M059J (cell line): ENCODE measurements at places on chromosomes 3 and 15. TPM values are rescaled to one million over a fixed set of nuclear protein-coding genes. Genes with fewer than 3 reads are reported as not detected.

DNA sequence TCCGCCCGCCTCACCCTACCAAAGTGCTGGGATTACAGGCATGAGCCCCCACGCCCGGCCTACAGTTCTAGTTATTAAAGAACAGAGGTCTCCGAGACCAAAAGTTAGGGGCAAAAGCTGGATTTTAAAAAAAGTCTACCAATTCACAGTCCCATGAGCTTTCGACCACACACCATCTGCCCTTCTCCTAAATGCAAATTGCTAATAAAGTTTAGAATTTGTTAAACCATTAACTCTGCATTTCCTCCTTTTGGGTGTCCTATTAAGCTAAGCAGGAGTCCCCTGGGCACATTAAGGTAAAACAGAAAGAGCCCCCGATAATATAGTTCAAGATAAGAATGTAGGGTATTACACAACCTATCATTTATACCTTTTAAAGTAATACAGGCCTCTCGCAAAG, 322.7 kb downstream of the FOXP1 start:
- no peak for DNase-seq

- DNase-seq: no peak
Observed at GRCh38 chr15:62275831-62276230, 110.7 kb upstream of the C2CD4B start.

- DNase-seq: no peak
Observed at GRCh38 chr3:152497457-152497856, 228.7 kb downstream of the MBNL1 start.

- DNase-seq: no peak
Observed at GRCh38 chr3:138452436-138452835, 18.0 kb downstream of the ESYT3 start.

DNA sequence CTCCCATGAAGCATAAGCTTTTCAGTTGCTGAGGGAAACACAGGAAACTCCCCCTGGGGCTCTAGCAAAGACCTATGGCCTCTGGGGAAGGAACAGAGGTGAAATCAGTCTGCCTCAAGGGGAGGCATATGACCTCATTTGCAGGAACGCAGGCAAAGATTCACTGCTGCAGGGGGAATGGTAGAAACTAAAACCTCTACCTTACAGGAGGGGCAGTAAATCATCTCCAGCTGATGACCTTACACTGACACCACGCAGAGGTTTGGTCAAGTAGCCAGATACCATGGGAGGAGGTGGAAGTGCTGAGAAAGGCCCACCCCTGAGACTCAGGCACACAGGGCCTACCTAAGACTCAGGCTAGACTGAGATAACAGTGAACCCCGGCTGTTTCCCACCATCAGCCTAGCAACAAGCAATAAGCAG, 81.1 kb downstream of the RAD18 start:
- peak; percentile 88 for DNase-seq

DNA sequence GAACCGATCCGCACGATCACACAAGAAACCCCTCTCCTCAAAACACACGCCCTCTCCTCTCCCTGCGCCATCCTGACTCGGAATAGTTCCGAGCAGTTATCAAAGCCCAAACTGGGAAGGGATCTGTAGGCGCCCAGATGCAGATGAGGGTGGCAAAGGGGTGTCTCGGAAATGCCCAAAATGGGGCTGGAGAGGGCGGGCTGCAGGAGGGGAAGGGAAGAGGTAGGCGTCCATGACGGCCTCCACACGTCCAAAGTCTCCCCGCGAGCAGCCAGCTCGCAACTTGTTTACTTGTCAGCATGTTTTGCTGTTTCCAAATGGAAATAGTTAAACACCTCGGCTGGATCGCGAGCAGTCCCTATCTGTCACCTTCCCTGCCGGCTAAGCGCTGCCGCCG, 1.5 kb downstream of the NTRK3 start:
- DNase-seq: no peak

- DNase-seq: no peak
Observed at GRCh38 chr15:61661791-61662190, 398.5 kb downstream of the VPS13C start.

- peak; percentile 59 for DNase-seq
Observed at GRCh38 chr15:77870195-77871065, 207.1 kb downstream of the TBC1D2B start.

- peak; percentile 39 for DNase-seq
Observed at GRCh38 chr3:101823525-101823924, 25.8 kb upstream of the NFKBIZ start.

- no peak for DNase-seq
Observed at GRCh38 chr15:100947760-100948429, 28.7 kb downstream of the LRRK1 start.

GRCh38 chr15:59501597-59501996, 63.6 kb downstream of the FAM81A start:
- peak; percentile 50 for DNase-seq

- DNase-seq: no peak
Observed at GRCh38 chr3:132650153-132650552, 9.5 kb downstream of the ACAD11 start.

GRCh38 chr15:53031469-53031868, 241.3 kb upstream of the ONECUT1 start:
- DNase-seq: no peak

DNA sequence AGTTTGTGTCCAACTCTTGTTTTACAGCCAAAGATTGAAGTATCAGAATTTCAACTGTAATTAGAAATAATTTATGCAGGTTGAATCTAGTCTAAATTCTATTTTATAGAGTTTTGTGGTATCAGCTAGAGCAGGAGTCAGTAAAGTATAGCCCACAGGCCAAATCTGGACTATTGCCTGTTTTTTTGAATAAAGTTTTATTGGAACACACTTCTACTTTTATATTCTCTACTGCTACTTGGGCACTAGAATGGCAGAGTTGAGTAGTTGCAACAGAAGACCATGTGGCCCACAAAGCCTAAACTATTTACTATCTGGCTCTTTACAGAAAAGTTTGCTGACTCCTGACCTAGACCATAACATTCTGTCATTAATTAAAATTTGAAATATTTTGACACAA, 36.3 kb downstream of the TFG start:
- DNase-seq: no peak

DNA sequence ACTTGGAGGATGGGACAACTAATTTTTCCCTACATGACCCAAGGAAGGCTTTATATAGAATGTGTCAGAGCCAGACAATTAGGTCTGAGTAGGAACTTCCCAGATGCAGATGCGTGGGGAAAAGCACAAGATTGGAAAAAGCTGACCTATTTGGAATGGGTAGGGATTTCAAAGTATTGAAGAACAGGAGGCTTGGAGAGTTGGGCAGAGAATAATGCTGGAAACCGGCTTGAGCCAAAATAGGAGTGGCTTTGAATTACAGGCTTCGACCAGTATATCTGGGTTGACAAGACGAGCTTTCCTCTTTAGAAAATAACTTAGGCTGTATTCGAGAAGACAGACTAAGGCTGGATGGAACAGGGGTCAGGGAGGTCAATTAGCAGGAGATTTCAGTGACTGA, 181.1 kb downstream of the GBE1 start:
- DNase-seq: no peak

- DNase-seq: peak; percentile 84
Observed at GRCh38 chr3:190384309-190384756, 3.6 kb upstream of the CLDN16 start.

DNA sequence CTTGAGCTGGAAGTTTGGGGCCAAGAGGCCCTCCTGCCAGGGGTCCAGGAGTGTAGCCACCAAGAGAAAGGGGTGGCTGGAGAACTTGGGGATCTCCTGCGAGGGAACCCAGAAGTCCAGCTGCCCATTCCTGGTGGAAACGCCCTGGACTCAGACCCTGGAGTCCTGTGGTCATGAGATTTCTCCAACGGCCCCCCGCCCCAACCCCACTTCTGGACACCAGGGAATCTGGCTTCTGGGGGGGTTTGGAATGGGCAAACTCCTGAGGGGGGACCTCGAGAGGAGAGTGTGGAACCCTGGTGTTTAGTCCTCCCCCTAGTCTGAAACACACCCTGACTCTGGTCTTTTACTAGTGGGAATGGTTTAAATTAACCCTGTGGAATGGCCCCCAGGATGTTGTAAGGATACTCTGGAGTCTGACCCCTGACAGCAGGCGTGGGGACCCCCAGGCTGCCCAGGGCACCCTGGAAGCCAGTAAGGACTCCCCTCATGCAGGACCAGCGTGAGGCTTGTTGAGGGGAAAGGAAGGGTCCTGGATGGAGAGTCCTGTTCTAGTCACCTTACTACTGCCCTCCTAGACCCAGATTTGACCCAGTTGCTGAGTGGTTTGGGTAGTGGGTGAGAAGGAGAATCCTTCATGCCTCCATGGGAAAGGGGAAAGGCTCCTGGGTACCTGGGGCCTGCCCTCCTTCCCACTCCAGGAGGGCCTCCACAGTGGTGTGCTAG, 540 bp downstream of the KLHDC8B start:
- no peak for DNase-seq

DNA sequence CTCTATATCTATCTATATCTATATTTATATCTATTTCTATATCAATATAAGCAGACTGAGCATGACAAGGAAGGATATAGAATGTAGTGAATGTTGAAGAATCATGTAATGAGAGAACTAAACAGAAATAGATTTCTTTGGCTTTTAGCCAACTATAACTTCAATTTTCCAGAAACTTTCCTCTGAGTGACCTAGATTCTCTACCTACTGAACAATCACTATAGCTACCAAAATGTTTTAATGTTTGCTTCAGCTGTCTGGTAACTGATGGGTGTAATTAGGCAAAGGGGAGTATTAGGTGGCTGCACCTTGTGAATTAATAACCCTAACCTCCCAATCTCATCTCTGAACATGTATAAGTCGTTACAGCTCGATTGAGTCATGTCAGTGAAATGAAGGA, 76.4 kb upstream of the ROBO1 start:
- no peak for DNase-seq

DNA sequence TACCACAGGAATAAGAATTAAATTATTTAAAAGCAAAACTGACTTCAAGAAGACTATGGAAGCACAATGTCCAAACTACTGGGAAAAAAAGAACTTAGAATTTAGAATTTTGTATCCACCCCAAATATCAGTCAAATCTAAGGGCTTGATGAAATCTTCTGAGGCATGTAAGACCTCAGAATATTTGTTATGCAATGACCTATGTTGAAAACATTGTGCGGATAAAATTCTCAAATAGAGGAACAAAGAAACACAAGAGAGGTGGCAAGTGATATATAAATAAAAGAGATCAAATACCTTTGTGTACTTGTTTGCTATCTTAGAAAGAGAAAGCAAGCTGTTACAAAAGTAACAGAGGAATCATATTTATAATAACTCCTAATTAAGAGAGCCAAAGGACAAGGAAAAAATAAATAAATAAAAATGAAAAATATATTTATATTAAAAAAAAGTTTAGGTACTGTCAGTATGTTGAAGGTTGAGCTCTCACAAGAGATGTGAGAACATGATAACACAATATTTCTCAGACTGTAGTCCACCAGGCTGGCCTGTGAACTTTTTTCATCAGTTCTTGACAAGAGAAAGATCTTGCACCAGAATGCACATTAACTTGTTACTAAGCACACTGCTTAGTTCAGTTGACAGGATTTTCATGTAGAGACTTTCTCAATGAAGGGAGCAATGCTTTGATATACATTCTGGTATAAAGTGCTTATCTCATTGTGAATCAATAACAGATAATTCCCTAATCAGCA, 50.0 kb downstream of the CPA3 start:
- DNase-seq: no peak

GRCh38 chr3:42532229-42532628, 29.8 kb downstream of the VIPR1 start:
- DNase-seq: no peak

- no peak for DNase-seq
Observed at GRCh38 chr15:90957791-90958190, 3.1 kb downstream of the RCCD1 start.

DNA sequence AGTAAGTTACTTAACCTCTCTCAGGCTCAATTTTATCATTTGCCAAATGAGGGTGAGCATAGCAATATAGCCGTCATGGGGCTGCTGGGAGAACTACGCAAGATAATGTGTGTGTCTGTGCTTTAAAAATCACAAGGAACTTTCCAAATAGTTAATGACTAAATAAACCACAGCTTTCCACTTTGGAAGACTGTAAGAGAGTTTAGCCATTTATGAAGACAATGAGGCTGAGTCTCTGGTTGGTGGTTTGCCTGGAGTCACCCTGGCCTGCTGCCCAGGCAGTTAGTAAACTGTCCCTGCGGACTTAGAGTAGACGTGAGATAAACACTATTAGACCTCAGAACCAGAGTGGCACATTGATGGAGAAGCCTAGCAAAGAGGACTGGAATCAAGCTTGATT, 357.7 kb downstream of the CLSTN2 start:
- peak; percentile 97 for DNase-seq

DNA sequence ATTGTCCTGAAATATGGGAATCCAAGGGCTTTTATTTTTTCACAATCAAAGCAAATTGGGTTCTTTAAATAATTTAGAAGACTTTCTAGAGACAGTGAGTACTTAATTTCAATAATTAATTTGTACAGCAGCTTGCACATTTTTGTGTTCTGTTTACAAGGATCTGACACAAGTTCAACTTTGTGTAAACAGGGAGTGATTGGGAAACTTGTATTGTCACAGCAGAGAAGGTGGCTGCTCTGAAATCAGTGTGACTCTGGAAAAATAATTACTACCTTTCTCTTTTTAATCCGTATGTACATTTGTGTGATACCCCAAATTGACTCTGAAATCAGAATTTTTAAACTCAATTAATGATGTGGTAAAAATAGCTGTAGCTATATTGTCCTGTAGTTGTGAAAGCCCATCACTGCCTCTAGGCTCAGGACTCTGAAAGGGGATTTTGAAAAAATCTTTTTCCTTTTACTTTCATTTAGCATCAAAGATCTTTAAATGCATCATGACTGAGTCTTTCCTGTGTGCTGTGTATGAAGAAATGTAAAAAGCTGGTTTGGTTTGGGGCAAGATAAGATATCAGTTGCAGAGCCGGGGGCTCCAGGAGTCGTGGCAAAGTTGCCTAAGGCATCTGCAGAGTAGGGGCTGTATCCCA, 45.1 kb downstream of the MFSD1 start:
- DNase-seq: peak; percentile 31

- no peak for DNase-seq
Observed at GRCh38 chr3:186454881-186455703, 89.1 kb downstream of the CRYGS start.

- peak; percentile 63 for DNase-seq
Observed at GRCh38 chr3:195911946-195912270, 3.6 kb upstream of the TNK2 start.

- peak; percentile 9 for DNase-seq
Observed at GRCh38 chr15:57059026-57059660, 140.7 kb downstream of the TCF12 start.

- peak; percentile 32 for DNase-seq
Observed at GRCh38 chr15:77024273-77025082, 29.6 kb downstream of the PSTPIP1 start.

The MESP2 gene
- 0.15 and 0.62 TPM in 2 replicates for total RNA-seq

The TM4SF18 gene
- 19.7 and 25.4 TPM in 2 replicates for total RNA-seq

The KCNH8 gene
- not detected in 2 replicates for total RNA-seq

The MUC13 gene
- 0.20 TPM in 1 of 2 replicates, not detected in the other for total RNA-seq

The PRTG gene
- total RNA-seq: 2.1 and 2.7 TPM in 2 replicates

The GOLGA8H gene
- 0.15 and 0.57 TPM in 2 replicates for total RNA-seq

The SCN11A gene
- not detected in 2 replicates for total RNA-seq

The DUOX1 gene
- total RNA-seq: not detected in 2 replicates

The LYSMD2 gene
- 16.7 and 19.8 TPM in 2 replicates for total RNA-seq

The POU1F1 gene
- not detected in 2 replicates for total RNA-seq
